Jurkat, Clone E6-1 (cell line): ENCODE measurements at places on chromosomes 12 and 14.
A peak's percentile ranks its signal among the peaks of the same experiment; 100 is the strongest.

DNA sequence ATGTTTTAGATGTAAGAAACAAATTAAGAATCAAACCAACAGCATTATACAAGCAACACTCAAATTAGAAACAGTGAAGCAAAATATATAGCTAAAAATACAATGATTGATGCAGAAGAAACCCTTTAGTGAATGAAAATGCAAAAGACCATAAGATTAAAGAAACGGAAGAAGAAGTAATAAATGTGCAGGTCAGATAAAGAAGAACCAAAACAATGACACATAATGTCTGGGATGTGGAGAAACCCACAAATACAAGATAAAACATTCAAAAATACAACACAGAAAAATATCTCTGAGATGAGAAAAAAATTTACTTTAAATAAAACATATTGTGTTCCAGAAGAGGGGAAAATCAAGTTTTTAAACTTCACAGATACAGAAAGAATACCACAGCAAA lies 73.4 kb upstream of the AVPR1A start:
- no peak for DNase-seq

DNA sequence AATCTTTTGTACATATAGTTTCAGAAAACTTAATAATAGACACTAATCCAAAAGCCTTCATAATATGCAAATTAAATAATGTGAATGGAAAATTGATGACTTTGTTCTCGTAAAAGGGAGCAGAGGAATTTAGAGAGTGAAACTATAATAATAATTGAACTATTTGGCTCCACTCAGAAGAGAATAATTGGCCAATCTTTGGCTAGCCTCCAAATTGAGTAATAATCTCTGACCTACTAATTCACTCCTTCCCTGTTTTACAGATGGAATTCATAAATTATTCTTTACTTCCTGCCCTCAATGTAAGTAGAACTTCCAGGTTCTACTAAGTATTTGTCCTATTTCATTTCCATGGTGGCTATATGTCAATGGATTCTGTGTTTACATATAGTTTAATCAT lies 15.8 kb downstream of the TRIM9 start:
- DNase-seq = no peak

DNA sequence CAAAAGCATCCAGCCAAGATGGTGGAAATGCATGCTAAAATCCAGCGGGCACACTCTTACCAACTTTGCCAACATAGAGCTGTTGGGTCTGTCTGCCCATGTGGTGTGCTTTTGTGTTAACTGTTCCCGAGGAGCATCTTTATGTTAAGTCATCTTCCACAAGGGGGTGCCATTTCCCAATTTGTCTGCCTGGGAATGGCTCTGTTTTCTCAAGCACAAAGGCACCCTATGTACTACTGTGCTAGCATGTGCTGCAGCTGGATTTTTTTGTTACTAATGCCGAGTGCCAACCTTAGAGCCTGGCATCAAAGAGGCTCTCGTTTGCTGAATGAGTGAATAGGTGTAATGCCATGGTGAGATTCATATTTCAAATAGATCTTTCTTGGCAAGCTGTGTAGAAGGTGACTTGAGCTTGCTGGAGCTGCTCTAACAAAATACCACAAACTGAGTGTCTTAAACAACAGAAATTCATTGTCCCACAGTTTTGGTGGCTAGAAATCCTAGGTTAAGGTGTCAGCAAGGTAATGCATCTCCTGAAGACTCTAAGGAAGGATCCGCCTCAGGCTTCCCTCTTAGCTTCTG lies 74.3 kb downstream of the TRHDE start:
- DNase-seq = peak; percentile 79

DNA sequence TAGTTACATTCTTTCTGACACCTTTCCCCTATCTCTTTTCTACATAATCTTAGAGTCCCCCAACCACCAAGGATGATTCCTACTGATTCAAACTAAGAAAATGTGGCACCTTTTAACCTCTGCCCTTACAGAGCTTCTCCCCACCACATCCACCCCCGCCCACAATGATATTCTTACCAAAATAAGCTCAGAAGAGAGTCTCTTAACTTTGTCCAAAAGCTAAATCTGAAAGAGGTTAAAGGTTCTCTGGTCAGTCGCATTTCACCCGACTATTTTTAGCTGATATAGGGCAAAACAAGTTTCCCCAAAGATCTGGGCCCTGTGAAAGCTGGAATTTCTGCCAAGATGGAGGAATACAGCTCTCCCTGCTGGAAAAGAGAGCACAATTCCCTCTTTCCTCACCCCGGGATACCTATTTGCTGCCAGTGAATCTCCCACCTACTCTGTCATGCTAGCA lies 128.6 kb downstream of the ZFP36L1 start:
- no peak for DNase-seq

DNA sequence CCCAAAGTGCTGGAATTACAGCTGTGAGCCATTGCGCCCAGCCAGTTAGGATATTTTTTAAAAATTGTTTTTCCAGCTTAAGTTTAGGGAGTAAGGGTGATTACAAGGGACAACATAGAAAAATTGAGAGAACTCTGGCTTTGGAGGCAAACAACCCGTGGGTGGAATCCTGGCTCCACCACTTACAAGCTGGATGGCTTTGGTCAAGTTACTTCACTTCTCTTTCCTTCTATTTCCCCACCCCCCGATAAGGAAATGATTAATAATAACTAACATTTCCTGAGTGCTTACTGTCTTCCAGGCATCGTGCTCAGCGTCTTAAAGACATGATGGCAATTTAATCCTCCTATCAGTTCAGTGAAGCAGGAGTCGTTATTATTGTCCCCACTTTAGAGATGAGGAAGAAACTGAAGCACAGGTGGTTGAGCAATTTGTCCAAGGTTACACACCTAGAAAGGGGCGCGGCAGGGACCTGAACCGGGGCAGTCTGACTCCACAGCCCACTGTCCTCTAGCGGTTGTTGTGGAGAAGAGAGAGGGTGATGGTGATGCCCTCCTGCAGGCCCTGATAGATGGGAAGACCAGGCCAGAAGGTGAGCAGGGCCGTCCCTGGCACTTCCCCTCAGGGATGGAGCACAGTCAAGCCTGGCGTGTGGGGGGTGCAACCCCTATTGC lies 16.7 kb upstream of the FAIM2 start:
- DNase-seq = no peak

DNA sequence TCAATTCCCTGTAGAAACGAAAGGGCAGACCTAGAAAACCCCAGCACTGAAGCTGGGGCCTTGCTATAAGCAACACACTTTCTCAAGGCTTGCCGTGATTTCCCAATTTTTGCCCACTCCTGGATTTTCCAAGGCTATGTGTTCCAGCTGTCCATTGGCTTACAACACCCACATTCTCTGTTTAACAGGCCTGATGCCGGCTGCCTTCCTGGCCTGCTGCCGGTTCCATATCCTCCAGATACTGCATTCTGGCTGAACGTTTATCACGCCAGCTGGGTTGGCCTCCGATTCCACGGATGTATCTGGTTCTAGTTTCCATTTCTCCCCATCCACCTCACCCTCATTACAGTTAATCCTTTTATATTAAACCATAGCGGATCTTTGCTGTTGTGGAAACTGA lies 2.0 kb upstream of the PCNX1 start:
- DNase-seq = no peak

GRCh38 chr12:89234324-89235114 lies 117.8 kb downstream of the DUSP6 start:
- DNase-seq = no peak

GRCh38 chr12:21934173-21934572 lies 7.1 kb downstream of the ABCC9 start:
- no peak for DNase-seq
